ENCODE measurements at places on chromosomes 6 and 20. TPM values are rescaled to one million over a fixed set of nuclear protein-coding genes. Genes with fewer than 3 reads are reported as not detected.

The GCM1 gene
- not detected for total RNA-seq

The GINS1 gene
- total RNA-seq: 1.2 TPM

The VNN1 gene
- 1.8 TPM for total RNA-seq

The IPCEF1 gene
- 4.7 TPM for total RNA-seq

The BAK1 gene
- total RNA-seq: 12.4 TPM

The BMP7 gene
- total RNA-seq: 0.52 TPM

The NR2E1 gene
- total RNA-seq: not detected

DNA sequence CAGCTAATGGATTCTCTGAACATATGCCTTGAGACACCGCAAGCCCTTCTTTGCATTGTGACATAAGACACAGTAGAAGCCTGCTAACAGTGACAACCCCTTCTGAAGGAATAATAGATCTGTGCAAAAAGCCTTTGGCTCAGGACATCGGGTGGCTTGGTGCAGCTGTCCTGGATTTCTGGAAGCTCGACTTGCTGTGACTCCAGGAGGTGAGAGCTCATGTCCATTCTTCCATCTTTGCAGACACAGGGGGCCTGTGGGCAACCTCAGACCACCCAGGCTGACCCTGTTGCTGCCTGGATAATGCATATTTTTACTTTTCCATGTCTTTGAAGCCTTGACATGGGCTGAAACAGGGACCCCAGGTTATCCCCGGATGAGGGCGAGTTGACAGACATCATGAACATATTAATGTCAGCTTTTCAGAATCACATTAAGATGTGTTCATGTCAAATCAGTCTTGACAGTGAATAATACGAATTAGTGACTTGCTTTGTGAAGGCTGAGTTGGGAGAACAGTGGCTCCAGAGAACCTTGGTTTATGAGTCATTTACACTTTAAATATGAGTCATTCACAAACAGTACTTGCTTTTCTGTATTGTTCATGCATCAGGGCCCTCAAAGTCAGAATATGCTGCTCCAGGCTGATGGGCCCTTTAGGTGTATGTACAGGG, 66.8 kb upstream of the IYD start:
- no peak overlapping the region for H3K4me3 ChIP-seq
- H3K36me3 ChIP-seq: no peaks in the 10 kb centered on the region
- no peak for DNase-seq
- no peaks in the 10 kb centered on the region for H3K4me1 ChIP-seq
- H3K27me3 ChIP-seq: no peaks in the 10 kb centered on the region
- no peak overlapping the region for H3K27ac ChIP-seq

DNA sequence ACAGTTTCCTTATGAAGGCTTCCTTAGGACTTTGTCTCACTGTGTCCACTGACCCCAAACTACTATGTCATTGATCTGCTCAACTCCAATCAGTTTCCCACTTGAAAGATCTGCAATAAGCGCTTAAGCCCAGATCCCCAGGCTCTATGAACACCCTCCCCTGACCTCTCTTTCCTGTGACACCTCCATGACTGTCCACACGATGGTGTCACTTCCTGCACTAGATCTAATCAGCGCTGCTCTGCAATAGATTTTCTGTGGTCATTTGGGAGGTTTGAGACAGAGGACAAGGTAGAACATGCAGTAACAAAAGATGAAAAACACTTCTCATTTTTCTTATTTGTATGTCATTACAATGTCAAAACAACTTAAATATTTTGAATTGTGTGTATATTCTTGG, 304.6 kb upstream of the AGPAT4 start:
- no peak overlapping the region for H3K27ac ChIP-seq
- no peaks in the 10 kb centered on the region for H3K36me3 ChIP-seq
- no peak for DNase-seq
- H3K4me1 ChIP-seq: no peaks in the 10 kb centered on the region

DNA sequence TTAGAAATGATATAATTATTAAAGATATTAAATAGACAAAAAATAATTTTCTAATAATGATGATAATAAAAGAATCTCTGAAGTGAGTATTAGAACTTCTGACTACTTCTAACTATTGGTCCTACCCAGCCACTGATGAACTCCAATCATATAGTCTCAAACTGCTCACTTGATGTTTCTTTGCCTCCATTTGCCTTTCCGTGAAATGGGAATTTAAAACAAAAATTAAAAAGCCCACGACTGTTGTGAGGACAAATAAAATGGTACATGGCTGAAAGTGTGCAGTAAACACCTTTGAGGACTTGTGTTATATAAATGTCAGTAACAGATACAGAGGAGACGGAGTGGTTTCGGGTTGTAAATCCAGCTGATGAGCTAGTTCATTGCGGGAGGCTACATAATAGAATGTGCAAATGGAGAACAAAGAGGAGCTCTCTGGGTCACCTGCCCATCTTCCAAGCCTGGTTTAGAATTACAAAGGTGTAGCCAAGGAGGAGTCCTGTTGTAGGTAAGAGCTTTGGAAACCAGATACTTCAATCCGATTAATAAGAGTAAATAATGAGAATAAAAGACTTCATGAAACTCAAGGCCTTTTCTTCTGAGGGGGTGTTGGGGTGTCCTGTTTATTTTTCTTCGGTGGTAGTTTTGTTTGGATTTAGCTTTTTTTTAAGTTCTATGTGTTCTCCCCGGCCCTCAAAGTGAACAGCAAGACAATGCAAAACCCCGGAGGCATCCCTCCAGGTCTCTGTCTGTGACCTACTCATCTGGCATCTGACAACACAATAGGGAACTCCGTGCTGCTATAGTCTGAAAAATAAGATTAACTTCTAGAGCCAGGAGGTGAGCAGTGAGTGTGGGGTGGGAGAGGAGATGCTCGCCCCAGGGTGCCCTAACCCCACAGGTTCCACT, 4.4 kb upstream of the PXDC1 start:
- no peaks in the 10 kb centered on the region for H3K27me3 ChIP-seq
- no peak overlapping the region for H3K27ac ChIP-seq
- H3K4me1 ChIP-seq: peaks cover 8% of the 10 kb centered on the region
- H3K4me3 ChIP-seq: no peak overlapping the region
- no peak for DNase-seq

DNA sequence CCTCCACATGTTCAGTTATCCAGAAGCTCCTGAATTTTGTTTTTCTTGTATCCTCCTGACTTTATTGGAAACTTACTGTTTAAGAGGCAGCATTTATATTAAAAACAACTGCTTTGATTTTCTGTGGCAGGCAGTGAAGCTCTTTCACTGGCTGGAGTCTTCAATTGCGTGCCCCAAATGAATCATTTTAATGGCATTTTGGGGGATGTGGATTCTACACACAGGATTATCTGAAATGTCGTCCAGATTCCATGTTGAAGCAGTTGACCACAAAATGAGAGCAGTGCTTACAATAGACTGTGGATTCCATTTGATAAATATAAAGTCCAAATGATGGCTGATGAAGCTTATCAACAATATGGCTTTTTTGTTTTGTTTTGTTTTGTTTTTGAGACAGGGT, 41.0 kb upstream of the HIVEP1 start:
- DNase-seq: no peak
- no peak overlapping the region for H3K4me3 ChIP-seq
- no peak overlapping the region for H3K27ac ChIP-seq

DNA sequence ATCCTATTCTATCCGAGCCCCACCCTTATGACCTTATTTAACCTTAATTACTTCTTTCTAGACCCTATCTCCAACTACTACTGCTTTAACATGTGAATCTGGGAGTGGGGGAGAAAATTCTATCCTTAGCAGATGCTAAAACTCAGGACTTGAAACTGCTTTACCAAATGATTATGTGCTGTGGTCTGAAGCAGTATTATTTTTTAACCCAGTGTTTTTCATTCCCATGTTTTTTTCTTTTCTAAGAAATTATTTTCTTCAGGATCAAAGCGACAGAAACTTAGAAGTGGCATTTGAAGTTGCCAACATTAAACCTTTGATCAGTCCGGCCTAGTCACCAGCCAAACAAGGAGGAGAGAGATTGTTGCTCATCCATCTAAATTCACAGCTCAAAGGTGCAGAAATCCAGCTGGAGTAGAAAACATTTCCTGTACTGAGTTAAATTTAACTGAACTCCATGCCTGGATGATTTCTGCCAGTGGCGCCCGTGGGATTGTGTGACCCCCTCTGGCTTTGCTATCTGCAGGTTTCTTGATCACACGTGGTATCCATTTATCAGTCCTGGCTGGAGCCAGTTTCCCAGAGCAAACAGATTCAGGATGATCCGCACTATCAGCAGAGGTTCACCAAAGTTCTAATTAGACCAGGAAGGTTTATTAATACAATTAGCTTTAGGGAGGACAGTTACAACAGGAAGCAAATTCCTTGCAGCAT, 300.5 kb downstream of the PLCB1 start:
- no peaks in the 10 kb centered on the region for H3K36me3 ChIP-seq
- no peak for DNase-seq
- H3K4me3 ChIP-seq: no peak overlapping the region
- no peaks in the 10 kb centered on the region for H3K27me3 ChIP-seq
- no peaks in the 10 kb centered on the region for H3K4me1 ChIP-seq
- H3K27ac ChIP-seq: no peak overlapping the region

GRCh38 chr6:19342616-19343015, 494.6 kb upstream of the ID4 start:
- H3K4me3 ChIP-seq: no peak overlapping the region
- H3K27me3 ChIP-seq: no peaks in the 10 kb centered on the region
- H3K36me3 ChIP-seq: no peaks in the 10 kb centered on the region
- no peaks in the 10 kb centered on the region for H3K4me1 ChIP-seq
- H3K27ac ChIP-seq: no peak overlapping the region
- DNase-seq: no peak

- H3K27me3 ChIP-seq: no peaks in the 10 kb centered on the region
- H3K4me3 ChIP-seq: no peak overlapping the region
- no peak overlapping the region for H3K27ac ChIP-seq
- no peaks in the 10 kb centered on the region for H3K36me3 ChIP-seq
- H3K4me1 ChIP-seq: no peaks in the 10 kb centered on the region
Measured at GRCh38 chr6:83417880-83418663, 12.8 kb downstream of the ME1 start.

- no peak overlapping the region for H3K27ac ChIP-seq
- H3K36me3 ChIP-seq: no peaks in the 10 kb centered on the region
- H3K27me3 ChIP-seq: no peaks in the 10 kb centered on the region
- H3K4me1 ChIP-seq: peaks cover 2% of the 10 kb centered on the region
- no peak overlapping the region for H3K4me3 ChIP-seq
- DNase-seq: peak; percentile 50
Measured at GRCh38 chr20:51930775-51931174, 128.5 kb upstream of the SALL4 start.

GRCh38 chr6:70135219-70136160, 167.4 kb downstream of the COL9A1 start:
- H3K4me3 ChIP-seq: no peak overlapping the region
- no peaks in the 10 kb centered on the region for H3K4me1 ChIP-seq
- no peak for DNase-seq
- no peaks in the 10 kb centered on the region for H3K27me3 ChIP-seq

- no peak overlapping the region for H3K27ac ChIP-seq
- H3K4me3 ChIP-seq: no peak overlapping the region
- no peaks in the 10 kb centered on the region for H3K36me3 ChIP-seq
- H3K27me3 ChIP-seq: no peaks in the 10 kb centered on the region
- H3K4me1 ChIP-seq: no peaks in the 10 kb centered on the region
Measured at GRCh38 chr20:59824711-59825562, 108.5 kb downstream of the SYCP2 start.

- no peaks in the 10 kb centered on the region for H3K4me1 ChIP-seq
- H3K36me3 ChIP-seq: no peaks in the 10 kb centered on the region
- no peak overlapping the region for H3K27ac ChIP-seq
- no peak overlapping the region for H3K4me3 ChIP-seq
- no peaks in the 10 kb centered on the region for H3K27me3 ChIP-seq
Measured at GRCh38 chr6:22666586-22666985, 97.2 kb downstream of the HDGFL1 start.

GRCh38 chr6:53956068-53956711, 155.1 kb upstream of the MLIP start:
- peak; percentile 88 for DNase-seq
- H3K27ac ChIP-seq: no peak overlapping the region
- no peak overlapping the region for H3K4me3 ChIP-seq
- H3K4me1 ChIP-seq: no peaks in the 10 kb centered on the region

DNA sequence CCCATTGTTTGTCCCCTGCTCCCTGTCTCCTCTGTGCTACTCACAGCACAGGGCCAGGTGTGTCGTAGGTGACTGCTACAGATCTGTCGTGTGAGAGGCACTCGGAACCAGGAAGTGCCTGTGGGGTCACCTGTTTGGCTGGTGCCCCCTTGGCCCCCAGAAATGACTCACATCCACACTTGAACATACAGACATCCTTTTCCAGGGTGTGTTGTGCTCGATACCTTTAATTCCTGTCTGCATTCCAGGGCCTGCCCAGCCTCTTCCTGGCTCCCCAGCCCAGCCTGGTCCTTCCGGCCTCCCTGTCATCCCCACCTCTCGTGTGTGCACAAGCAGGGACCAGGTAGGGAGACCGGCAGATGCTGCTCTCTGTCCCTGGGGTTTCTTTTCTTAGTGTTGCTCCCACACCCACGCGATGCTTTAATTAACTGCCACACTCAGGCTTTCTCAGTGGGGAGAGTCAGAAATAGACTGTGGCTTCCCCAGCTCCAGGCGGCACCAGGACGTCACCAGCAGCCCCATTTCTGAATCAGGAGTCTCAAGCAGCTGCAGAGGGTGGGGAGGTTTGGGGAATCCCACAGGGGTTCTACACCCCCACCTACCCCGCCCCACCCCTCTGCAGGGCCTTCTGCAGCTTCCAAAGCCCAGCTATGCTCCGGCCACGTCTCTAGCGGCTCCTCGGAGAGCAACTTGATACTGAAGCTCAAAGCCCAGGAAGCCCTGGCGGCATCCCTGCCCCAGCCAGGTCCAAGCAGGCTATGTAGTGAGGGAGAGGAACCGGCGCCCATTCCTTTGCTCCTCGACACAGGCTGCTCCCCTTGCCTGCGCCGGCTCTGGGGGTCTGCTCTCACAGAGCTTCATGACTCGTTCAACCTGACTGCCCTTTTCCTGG, 102.2 kb downstream of the SYCP2 start:
- H3K27me3 ChIP-seq: no peaks in the 10 kb centered on the region
- H3K36me3 ChIP-seq: no peaks in the 10 kb centered on the region
- no peaks in the 10 kb centered on the region for H3K4me1 ChIP-seq
- H3K27ac ChIP-seq: no peak overlapping the region

DNA sequence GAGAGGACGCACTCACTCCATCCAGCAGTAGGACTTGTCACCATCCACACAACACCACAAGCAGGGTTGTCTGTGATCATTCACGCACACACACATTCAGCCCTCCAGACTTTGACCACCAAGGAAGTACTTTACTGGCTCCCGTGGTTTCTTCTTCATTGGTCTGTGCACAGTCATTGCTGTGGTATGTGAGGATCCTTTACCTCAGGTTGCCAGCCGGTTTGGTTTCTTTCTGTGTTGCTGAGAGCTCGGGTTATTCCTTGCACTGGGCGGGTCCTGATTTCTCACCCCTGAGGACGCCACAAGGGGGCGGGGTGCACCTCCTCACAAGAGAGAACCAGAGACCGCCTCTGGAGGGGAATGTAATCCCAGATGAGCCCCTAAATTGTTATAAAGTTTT, 11.2 kb downstream of the SLC35A1 start:
- no peak for DNase-seq
- no peaks in the 10 kb centered on the region for H3K4me1 ChIP-seq
- H3K4me3 ChIP-seq: no peak overlapping the region
- peaks cover 4% of the 10 kb centered on the region for H3K36me3 ChIP-seq
- no peak overlapping the region for H3K27ac ChIP-seq
- no peaks in the 10 kb centered on the region for H3K27me3 ChIP-seq

- H3K36me3 ChIP-seq: peaks cover 5% of the 10 kb centered on the region
- H3K27me3 ChIP-seq: no peaks in the 10 kb centered on the region
- peaks cover 4% of the 10 kb centered on the region for H3K4me1 ChIP-seq
- H3K27ac ChIP-seq: no peak overlapping the region
- DNase-seq: no peak
Measured at GRCh38 chr6:116438590-116439448, 22.4 kb upstream of the CALHM6 start.
